Activated CD8-positive, alpha-beta memory T cell treated with anti-CD3 and anti-CD28 coated beads for 1 hour (primary cell): ENCODE measurements at places on chromosomes 16 and 17.

- DNase-seq = no peak
Observed at GRCh38 chr16:1325261-1325660, 8.2 kb upstream of the BAIAP3 start.

DNA sequence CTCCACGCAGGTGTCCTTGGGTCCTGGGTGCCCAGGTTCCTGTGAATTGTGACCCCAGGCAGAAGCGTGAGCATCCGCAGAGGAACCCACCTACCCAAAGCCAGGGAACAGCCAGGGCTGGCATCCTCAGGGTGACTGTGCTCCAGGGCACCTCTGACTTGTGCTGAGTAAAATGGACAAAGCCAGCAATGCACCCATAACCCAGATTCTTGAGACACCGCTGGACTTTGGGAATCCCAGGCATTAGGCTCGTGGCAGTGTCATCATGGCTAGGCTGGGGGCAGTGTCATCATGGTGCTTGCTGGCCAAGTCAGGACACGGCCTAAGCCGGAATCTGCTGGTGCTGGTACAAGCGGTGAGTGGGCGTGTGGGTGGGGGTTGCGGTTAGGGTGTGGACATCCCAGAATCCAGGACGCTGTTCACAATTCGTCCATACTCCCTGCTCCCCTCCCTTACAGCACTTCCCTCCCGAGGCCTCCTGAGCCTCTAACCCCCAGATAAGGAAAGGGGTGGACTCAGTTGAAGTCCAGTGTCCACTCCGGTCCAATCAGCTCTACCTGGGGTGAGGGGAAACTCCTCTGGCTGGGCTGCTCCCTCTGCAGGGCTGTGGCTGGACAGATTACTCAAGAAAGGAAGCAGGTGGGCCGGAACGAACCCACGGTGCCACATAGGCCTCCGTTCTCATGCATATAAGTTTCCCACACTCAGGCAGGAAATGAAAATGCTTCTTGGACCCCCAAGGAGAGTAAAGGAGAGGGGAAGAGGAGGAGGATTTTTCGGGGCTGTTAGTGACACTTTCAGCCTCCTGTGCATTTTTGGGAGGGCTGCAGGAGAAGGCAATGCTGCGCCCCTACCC is 138.9 kb downstream of the SEC14L1 start:
- no peak for DNase-seq

- no peak for DNase-seq
Observed at GRCh38 chr17:39867880-39868553, at the start of gene ZPBP2. Gene ZPBP2, plus strand, starts transcription at chr17:39868202. Its CDS starts 153 bp downstream, at chr17:39868355.

DNA sequence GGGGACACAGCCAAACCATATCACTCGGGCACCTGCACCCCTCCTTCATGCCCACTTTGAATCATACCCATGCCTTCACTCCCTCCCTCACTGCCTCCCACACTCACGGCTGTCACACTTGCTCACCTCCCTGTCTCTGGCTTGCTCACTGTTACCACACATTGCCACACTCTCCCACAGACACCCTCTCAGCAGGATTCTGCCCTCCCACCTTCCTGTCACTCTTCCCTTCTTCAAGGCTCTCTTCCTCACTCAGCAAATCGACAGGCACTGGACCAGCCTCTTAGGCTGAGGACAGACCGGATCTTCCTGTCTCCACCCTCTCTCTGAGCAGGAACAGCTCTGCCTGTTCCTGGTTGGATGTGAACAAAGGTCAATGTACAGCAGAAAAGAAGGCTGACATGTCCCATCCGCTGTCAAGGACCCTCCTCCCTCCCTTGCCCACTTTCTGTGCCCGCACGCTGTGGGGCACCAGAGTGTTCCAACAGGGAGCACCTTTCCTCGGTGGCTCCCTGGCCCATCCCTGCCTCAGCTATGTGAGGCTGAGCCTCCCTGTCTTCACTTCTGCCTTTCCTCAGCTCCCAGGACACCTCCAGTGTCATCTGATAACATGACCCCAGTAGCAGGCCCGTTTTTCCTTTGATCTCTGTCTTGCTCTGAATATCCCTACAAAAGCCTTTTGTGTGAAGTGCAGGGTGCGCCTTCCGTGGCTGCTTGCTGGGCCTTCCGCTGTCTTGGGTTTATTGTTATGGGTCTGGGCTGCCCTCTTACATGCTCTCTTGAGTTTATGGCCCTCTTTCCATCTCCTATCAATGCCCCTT is 47.0 kb downstream of the CCDC182 start:
- DNase-seq = no peak

DNA sequence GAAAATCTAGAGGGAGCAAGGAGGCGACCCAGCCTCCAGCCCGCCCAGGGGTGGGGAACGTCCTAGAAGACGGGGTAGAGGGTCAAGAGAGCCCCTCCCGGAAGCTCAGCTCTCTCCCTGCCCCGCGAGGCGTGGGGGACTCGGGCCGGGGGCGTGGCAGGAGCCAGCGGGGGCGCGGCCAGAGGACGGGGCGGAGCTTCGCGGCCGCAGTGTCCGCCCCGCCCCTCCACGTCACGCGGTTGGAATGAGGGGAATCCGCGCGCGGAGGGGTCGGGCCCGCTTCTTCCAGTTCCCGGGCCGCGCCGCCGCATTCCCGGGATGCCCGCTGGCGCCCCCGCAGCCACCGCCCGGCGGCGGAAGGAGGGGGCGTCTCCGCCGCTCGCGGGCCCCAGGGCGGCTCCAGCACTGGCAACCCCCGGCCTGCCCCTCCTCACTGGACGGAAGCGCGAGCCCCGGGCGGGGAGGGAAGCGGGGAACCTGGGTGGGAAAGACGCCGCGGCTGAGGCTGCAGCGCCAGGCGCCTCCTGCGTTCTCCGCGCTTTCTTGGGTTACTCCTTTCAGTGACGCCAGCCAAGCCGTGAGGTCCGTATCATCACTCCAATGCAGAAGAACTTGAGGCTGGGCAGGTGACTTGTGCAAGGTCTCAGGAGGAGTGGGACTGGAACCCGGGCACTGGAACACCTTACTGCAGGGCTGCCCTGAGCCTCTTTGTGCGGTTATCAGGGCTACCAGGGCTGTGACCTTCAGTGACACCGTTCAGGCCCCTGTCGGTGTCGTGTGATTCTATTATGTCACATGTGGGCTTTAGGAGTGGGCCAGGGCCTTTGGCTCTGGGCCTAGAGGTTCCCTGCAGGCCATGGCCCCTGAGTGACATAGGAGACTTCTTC is 4.3 kb downstream of the MYO1C start:
- no peak for DNase-seq

DNA sequence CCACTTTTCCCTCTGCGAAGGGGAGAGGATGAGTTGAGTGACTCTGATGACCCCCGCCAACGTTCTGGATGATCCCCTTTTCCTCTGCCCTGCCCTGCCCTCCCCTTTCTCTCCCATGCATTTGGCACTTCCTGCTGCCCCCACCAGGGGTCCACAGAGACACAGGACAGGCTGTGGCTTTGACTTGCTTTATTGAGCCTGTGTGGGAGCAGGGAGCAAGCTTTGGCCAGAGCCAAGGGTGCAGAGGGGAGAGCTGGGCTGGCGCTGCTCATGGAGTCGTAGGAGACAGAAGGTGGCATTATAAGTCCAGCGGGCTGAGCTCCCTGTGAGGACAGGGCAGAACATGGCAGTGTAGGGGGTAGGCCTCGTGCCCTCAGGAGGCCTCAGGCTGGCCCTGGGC is 1.6 kb downstream of the PPY start:
- DNase-seq = no peak

- no peak for DNase-seq
Observed at GRCh38 chr17:81456091-81456490, 56.5 kb downstream of the ACTG1 start.

- no peak for DNase-seq
Observed at GRCh38 chr17:42485680-42486079, 27.0 kb downstream of the ATP6V0A1 start.

DNA sequence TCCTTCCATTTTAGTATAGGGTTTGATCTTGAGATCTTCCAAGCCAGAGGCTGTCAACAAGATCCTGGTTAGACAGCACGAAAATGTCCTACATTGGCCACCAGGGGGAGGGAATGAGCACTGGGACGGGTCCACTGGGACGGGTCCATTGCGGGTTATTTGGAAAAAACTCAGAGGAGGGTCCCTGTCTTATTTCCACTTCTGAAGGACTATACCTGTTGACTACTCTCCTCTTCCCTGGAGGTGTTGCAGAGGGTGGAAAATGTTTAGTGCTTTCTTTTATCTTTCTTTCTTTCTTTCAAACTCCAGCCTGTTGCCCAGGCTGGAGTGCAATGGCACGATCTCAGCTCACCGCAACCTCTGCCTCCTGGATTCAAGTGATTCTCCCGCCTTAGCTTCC is 2.5 kb downstream of the TTLL6 start:
- peak; percentile 19 for DNase-seq

DNA sequence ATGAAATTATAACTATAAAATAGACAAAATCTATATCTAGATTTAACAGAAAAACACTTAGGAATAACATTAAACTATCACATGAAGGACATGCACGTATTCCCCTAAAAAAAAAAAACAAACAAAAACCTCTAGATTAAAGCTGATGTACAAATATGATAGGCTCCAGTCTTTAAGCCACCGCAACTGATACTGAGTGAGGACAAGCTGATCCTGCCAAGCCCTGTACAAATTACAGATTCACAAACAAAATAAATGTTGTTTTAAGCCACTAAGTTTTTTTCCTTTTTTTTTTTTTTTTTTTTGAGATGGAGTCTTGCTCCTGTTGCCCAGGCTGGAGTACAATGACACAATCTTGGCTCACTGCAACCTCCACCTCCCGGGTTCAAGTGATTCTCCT is 35.3 kb downstream of the SMURF2 start:
- no peak for DNase-seq

DNA sequence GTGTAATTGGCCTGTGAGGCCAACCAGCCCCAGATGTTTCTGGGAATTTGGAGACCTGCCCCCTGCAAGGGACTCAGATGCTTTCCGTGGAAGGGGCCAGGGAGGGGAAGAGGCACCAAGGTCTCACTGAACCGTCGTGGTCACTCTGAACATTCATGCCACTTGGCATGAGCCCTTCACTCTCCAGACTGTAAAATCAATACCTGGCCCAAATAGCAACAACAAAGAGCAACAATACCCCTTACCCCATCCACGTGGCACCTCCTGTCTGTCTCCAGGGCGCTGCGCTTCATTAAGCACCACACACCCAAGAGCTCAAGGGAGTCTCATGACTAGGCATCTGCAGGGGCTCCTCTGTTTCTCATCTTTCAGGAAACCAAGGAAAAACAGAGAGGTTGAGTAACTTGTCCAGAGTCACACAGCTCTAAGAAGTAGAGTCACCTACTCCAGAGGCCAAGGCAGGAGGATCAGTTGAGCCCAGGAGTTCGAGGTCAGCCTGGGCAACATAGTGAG is 52.8 kb downstream of the SOCS1 start:
- DNase-seq = no peak
